ENCODE measurements at places on chromosomes 11 and 22.

GRCh38 chr11:8292351-8292750 lies 28.7 kb upstream of the LMO1 start:
- DNase-seq: no peak

GRCh38 chr22:29734406-29734805 lies 14.6 kb downstream of the CABP7 start:
- DNase-seq: no peak

DNA sequence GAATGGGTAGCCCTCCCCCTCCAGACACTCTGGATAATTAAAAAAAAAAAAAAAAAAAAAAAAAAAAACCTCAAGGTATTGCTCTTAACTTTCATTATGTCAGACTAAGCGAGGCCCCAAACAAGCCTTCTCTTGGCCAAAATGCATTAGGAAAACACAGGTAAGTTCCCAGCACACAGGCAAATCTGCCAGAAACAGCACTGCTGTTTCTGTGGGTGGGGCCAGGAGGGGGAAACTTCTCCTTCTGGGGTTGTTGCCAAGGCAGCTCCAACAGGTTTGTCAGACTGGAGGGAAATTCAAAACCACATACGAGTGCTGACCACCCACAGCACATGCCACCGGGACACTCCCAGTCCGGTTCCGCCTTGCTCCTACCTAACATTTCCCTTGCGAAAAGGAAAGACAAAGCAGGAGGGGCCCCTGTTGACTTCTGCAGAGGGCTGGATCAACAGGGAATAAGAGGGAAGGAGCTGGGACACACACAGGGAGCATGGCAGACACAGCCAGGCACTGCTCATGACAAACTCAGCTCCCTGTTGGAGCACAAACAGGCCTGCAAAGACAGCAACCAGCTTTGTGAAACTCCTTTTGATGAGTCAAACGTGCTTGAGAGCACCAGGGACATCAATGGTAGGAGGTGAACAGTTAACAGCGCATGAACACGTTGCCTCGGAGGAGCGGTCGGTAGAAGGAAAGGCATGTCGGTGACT lies 55.0 kb downstream of the MYH9 start:
- peak; percentile 55 for DNase-seq

GRCh38 chr11:2718817-2719438 lies 19.1 kb upstream of the KCNQ1OT1 start:
- DNase-seq: no peak

DNA sequence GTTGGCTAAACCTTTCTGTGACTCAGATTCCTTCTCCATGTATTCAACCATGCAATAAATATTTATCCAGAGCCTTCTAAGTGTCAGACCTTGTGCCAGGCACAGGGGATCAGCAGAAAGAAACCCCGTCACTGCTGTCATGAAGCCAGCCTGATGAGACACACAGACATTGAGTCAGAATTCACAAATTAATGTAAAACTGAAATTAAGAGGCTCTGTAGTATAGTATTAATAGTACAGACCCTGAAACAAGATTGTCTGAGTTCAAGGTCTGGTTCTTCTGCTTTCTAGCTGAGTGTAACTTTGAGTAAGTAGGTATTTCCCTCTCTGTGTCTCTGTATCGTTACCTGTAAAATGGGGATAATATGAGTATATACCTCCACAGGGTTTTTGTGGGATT lies 46.9 kb downstream of the ME3 start:
- no peak for DNase-seq

GRCh38 chr22:36355362-36355761 lies 32.4 kb downstream of the MYH9 start:
- no peak for DNase-seq

DNA sequence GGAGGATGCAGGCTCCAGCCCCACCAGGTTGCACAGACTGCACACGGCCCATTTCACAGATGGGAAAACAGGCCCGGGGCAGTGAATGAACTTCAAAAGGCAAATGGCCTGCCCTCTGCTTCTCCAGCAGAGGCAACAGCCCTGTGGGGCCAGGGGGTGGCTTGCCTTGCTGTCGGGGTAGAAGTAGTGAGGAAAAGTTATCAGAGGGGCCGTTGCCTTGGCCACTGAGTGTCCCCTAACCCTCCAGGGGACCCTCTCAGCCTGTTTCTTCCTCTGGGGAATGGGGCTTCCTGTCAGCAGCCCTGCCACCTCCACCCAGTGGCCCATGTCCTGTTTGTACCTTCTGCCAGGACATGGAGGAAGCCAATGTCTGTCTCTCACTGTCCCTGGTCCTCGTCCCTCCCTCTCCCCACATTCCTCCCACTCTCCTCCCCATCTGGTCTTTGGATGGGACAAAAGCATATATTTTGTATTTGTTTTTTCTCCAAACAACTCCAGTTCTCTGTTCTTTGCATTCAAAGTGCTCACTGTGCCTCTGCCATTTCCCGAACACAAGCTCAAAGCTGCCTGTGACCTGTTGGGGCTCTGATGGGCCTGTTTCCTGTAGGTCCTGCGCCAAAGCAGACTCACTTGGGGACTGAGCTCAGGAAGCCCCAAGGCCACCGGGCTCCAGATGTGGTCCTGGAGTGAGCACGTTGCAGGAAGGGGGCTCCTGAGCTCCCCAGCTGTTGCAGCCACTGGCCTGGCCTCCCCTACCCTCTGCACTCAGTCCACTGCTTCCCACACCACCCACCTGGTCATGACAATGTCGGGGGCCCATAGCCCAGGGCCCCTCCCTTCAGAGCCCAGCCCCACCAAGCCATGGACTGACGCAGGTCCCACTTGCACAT lies 9.5 kb downstream of the MAP4K2 start:
- DNase-seq: no peak

DNA sequence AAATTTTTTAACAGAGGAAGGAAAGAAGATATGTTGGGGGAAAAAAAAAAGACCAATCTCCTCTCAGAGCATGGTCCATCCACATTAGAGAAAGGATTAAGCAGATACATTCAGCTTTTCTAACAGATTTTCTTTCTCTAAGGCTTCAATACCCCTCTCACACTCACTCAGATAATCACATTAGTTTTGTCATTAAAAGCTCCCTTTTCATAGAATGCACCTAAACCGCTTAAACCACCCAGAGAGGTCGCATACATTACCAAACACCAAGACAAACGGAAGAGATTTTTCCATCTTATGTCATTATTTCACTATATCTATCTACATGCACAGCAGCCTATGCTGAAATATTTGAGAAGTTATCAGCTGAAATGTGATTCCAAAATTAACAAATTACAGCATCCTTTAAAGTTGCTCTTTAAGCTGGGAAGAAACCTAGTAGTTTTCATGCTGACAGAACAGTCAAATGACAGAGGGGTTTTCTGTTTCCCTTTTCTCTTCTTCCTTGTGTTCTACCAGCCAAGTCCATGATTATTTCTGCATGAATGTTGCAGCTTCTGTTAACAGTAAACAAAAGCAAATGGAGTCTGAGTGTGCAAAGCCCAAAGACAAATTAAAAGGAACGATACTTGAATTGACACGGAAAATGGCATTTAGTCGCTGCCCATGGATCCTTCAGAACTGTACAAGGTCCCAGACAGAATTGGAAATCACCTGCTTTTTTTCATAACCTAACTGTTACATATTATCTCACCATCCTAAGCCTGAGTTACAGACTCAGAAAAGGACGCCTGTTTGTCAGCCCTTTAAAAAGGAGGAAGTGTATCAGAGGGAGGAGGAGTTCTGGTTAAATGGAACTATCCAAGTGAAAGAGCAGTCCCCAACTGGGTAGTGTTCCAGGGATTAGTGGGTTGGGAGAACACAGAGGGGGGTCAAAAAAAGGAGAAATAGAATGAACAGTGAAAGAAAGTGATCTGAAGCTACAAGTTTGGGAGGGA lies 54.6 kb downstream of the PRCP start:
- no peak for DNase-seq

GRCh38 chr11:123145661-123146060 lies 49.4 kb downstream of the CLMP start:
- DNase-seq: no peak

DNA sequence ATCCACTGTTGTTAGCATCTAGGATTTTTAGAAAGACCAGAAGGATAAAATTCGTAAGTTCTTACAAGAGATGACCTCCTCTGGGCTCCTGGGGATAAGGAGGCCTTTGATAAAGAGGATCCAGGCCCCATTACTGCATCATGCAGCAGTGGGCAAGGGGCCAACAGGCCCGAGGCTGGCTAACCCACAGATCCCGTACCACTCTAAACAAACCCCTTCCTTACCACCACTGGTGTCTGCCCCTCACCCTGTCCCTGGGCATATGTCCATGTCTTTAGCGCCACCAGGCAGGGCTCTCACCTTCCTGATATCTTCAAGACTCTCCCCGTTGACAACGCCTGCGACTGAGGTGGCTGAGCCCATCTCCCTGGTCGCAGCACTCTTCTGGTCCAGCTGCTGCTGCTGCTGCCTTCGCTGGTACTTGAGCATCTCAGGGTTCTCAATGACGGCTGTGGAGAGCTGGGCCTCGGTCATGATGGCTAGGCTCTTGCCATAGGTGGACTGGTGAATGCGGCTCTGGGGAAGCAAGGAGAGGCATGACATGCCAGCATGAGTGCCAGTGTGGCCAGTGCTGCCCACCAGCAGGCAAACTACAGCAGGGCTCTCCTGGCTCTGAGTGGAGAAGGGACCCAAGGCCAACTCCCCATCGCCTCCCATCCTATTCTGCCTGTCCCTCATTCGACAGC lies 46.2 kb downstream of the HIRA start:
- DNase-seq: no peak

GRCh38 chr11:46385169-46386004 lies 3.9 kb downstream of the MDK start:
- DNase-seq: no peak

DNA sequence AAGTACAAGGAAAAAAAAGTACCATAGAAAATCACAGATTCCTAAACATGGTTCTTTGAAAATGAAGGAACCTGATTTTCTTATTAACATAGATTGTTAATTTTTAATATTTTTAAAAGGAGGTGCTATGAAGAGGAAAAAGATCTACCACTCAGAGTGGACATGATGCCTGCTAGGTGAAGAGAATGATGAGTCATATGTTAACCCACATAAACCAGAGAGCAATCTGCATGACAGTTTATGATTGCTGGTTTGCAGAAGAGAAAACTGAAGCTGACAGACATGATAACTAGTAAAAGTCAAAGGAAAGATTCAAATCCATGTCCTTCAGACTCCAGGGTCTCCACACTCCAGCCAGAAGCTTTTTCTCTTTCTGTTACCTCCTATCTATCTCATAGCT lies 1231.7 kb downstream of the LRRC4C start:
- DNase-seq: no peak

DNA sequence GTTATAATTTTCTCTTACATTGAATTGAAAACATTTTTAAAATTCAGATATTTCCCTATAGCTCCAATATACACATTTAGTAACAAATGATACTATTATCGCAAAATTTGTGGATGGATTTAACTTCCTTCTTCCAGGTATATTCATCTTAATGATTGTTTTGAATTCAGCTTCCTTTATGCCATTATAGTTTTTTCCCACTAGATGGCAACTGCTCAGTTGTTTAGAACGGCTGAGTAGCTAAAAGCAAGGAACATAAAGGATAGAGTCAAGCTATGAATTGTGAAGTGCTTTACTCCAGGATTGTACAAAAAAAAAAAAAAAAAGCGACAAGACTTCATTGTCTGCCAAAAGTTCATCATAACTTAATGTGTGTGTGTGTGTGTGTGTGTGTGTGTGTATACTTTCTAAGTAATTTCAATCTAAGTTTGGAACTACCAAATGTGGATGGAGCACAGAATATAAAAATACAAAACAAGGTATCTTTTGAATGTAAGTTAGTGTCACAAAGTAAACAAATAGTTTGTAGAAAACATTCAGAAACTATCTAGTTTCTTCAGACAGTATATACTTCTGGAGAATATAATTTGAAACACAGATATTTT lies 846.4 kb downstream of the DLG2 start:
- DNase-seq: no peak

DNA sequence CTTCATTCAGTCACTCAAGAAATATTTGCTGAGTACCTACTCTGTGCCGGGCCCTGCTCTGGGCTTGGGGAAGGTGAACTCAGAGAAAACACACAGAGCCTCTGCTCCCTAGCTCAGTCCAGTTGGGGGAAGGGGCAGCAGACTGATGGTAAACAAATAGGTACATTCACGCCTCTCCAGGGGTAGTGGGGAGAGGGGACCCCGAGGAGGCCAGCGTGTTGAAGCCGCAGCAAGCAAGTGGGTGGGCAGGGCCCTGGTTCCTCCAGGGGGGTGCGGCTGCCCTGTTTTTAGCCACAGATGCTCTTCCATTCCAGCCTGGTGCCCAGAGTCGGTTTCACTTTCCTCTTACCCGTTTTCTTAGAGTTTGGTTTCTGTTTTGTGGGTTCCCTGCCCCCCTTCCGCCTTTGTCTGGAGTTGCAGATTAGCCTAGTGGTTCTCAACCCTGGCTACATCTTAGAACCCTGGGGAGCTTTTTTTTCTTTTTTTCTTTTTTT lies 8.7 kb downstream of the DRAP1 start:
- DNase-seq: peak; percentile 67

DNA sequence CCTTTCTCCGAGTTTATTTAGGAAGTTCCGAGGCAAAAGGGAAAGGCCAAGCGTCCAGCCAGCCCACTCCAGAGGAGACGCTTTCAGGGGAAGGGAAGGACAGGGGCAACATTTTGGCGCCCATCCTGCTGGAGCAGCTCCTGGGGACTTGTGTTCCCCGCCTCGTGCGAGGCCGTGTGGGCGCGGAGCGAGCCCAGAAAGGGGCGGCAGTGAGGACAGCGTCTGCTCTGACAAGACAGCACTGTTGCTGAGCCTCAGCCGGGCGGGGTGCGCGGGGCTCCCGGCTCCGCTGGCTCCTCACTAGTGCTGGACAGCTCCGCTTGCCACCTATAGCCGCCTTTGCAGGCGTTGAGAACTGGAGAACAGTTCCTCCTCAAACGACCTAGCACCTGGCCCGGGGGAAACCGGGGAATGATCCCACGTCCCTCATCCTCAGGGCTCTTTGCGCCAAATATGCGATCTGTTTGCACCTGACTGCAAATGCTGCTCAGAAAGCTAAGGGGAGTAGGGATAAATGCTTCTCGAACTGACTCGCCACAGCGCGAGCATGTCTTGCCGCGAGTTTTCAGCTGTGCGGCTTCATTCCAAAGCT lies 722 bp upstream of the GUCY1A2 start:
- no peak for DNase-seq

Data from stimulated activated naive CD4-positive, alpha-beta T cell (primary cell).